ENCODE measurements at places on chromosomes 5 and 9.
A peak's percentile ranks its signal among the peaks of the same experiment; 100 is the strongest.

DNA sequence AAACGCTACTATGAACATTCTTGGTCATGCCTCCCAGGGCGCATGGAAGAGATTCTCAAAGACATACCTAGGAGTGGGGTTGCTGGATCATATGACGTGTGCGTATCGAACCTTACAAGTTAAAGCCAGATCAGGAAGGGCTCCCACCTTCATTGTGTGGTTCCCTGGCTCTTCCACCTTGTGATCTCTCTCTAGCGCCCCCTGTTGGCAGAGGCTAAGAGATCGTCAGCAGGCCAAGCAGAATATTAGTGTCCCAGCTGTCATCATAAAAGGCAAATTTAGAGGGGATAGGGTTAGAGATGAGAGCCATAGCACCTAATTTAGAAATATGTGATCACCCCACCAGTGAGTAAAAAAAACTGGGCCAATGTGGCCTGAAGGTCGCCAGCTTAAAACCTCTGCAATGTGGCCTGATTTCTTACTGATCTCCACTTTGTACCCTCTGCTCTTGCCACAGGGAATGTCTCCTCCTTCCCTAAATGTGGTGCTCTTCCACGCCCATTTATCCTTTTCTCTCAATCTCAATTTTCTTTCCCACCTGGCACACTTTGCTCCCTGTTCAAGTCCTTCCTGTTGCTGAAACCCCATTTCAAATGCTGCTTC lies 91.7 kb upstream of the SHB start:
- peak; percentile 72 for DNase-seq

GRCh38 chr9:77667151-77667550 lies 19.0 kb upstream of the GNA14 start:
- peak; percentile 38 for DNase-seq

DNA sequence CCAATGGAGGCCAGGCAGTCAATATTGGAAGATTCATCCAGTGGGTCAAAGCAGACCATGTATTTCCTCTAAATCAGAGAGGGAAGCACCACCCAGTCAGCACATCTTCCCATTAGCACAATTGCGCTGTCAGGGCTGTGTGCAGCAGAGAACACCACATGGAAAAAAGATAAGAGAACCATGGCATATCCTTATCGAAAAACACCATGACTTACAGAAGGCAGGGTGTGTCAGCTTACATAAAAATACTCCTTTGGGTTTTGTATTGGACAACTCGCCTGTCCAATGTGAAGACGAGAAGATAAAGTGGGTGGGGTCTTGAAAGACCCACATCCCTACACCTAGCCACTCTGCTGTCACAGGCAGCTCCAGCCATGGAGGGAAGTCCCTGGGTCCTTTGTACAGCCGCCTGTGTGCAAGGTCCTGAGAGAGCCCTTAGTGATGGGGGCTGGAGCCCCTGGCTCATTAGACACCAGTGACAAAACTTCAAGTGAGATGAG lies 71.9 kb upstream of the SPATA31E1 start:
- no peak for DNase-seq

- DNase-seq = no peak
These were observed 7.7 kb downstream of the HK3 start for GRCh38 chr5:176891331-176891958.
